ENCODE measurements at places on chromosomes 12 and 14.
A peak's percentile ranks its signal among the peaks of the same experiment; 100 is the strongest.

DNA sequence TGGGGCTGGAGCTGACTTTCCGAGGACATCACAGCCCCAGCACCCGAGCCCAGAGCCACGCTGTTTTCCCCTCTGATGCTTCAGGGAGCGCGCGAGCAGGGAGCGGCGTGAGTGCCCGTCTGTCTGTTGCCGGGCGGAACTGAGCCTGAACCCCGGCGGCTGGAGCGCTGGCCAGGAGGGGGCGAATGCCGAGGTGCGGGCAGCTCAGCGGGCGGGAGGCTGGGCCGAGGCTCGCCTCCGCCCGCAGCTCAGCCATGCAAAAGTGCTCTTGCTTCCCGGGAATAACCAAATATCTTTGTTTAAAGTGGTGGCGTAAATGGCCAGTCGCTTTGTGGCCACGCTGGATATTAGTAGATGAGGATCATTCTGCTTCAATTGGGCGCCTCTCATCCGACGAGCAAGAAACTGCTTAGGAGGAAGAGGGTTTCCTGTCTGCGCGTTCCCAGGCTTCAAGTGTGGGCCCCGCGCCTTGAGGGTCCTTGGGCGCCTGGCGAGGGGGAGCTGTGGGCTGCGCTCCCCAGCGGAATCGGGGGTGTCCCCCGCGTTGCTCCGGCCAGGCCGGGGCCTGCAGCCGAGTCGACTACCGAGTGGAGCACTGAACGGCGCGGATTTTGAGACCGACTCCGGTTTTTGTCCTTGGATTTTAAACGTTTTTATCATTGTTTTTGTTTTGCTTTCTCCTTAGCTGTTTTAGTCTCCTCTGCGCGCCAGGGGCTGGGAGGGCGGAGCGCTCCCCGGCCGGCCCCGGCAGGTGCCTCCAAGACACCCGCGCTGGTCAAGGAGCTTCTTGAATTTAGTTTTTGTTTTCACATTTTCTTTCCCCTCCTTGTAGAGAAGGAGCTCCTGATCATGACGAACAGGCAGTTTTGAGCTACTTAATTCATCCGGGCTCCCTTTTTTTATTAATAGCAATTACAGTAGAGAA is 831 bp upstream of the NKX2-1 start:
- no peak for DNase-seq

DNA sequence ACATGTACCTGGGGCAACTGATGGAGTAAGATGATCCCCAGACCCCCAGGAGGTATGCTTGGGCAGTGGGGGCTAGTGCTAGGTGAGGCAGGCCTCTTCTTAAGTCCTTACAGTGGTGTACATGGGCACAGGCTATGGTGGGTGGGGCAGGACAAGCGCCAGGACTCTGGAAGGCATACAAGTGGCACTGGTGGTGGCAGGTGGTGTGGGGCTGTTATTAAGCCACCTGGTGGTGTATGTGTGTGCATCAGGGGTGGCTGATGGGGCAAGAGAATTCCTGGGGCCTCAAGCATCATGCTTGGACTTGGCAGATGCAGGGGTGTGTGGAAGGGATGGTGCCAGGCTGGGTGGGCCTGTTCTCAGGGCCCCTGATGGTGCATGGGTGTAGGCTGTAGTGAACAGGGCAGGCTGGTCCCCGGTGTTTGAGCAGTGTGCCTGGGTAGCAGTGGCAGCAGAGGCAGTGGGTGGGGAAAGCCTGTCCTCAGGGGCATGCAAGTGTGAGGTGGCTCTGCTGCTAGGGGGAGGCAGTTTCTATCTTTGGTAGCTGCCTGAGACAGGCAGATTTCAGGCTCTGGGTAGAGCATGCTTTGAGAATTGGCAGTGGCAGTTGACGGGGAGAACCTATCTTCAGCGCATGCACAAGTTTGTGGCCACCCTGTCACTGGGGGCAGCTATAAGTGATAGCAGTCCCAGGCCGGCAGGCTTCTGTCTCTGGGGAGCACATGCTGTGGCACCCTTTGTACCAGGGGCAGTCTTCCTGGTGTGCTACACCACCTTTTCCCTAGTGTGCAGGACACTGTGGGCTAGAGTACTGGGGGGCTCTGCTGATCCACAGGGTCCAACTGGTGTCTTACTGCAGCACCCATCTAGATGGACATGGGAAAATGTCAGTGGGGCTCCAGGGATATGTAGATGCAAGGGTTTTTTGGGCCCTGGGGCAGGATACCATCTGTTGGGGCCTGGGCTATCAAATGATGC is 52.6 kb upstream of the ABCD2 start:
- DNase-seq: no peak

- DNase-seq: no peak
Measured at GRCh38 chr14:36515105-36515593, 4.9 kb downstream of the NKX2-1 start.

- DNase-seq: peak; percentile 71
Measured at GRCh38 chr12:92649511-92650227, 53.1 kb upstream of the PLEKHG7 start.

GRCh38 chr14:68939181-68939892 is 39.8 kb downstream of the ACTN1 start:
- no peak for DNase-seq

DNA sequence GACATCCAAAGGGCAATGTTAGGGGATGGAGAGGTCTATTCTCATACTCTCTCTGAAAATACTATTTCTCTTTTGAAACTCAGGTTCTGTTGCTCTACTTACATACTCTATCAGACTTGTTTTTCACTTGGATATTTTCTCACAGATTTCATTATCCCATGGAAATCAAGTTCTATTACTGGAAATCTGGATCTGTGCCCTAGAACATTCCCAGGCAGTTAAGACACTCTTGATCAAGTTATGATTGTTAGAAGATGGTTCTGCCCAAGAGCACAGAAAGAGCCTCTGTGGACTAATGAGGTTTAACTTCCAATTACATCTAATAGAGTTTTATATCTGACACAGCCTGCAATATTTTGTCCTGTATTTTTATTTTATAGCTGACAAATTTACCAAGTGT is 591.0 kb upstream of the ATP2B1 start:
- DNase-seq: no peak

DNA sequence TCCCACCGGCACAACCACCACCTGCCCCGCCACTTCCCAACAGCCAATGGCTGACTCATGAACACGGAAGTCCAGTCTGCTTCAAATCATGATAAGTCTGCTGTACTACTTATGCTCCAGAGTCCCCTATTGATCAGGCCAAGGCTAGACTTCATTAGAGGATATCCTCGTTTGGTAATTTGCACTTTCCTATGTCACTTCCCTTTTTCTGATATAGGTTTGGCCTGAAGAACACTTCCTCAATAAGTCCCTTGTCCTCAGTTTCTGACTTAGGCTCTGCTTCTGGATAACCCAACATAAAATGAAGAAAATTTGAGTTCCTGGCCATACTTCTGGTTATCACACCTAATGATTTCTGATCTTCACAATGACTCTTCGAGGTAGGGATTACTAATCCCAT is 45.3 kb downstream of the IFNG-AS1 start:
- DNase-seq: no peak

DNA sequence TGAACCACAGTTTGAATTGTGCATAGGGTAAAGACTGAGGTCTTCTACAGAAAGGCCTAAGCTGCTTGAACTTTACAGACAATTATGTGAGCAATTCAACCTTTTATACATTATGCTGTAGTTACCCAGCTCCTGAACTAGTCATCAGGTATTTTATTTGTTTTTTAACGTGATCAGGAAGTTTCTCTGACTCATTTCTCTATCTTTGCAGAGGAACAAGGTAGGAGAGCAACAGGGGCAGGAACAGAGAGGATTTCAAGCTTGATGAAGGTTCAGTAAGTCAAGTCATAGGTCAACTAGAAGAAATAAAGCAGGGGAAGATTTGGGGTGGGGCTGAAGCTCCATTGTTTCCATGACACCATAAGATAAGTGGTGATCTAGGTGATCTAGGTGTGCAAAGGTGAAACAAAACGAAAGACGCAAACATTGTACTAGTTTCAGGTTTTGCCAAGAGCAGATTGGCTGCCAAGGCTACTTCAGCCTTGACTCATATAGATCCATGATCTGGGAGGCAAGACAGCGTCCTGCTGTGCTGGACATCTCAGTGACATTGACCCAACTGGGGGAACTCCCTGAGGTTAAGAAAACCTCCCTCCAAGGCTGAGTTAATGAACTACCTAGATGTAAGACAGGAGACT is 198.1 kb downstream of the DAD1 start:
- no peak for DNase-seq

- no peak for DNase-seq
Measured at GRCh38 chr14:101838476-101838875, 77.0 kb downstream of the PPP2R5C start.

- no peak for DNase-seq
Measured at GRCh38 chr12:22399464-22400180, 65.1 kb upstream of the ST8SIA1 start.

DNA sequence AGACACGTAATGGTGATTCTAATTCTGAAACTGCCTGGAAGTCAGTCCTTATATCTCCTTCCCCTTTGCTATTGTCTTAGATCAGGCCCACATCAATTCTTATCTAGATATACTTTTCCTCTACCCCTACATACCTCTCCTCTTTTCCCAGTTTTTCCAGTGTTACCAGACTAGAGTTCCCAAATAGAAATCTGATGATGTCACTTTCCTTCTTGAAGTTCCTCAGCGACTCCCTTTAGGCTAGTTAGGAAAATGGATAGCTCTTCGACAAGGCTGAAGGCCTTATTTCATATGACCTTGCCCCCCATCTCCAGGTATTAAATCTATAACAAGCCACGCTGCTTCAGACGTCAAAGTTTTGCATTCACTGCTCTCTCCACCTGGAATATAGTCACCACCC is 201.1 kb upstream of the ATP2B1 start:
- no peak for DNase-seq

- no peak for DNase-seq
Measured at GRCh38 chr12:16884056-16884455, 278.1 kb upstream of the LMO3 start.

- no peak for DNase-seq
Measured at GRCh38 chr12:39116861-39117260, 211.5 kb upstream of the CPNE8 start.

- DNase-seq: no peak
Measured at GRCh38 chr14:61153431-61153830, 127.7 kb downstream of the TMEM30B start.

GRCh38 chr12:131987552-131987951 is 37.8 kb downstream of the EP400 start:
- DNase-seq: no peak

- no peak for DNase-seq
Measured at GRCh38 chr14:49105956-49106355, 480.2 kb downstream of the RPS29 start.

GRCh38 chr14:84037593-84037992 is 1492.4 kb upstream of the FLRT2 start:
- no peak for DNase-seq

DNA sequence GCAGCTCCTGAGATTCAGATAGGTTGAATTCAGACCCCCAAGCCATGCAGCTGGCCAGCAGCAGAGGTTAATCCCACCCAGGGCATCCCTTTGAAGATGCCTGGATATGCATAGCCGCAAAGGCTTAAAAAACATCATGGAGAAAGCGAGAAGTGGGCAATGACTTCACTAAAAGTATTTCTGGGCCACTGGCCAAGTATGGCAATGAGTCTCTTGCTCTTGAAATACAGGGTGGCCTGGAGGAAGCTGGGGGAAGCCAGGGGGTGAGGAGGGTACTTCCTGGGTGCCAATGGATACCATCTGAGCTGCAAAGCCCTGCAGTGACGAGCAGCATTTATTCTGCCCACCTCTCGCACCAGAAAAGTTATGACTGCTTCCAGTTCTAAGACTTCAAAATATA is 539.3 kb upstream of the TBX3 start:
- no peak for DNase-seq

DNA sequence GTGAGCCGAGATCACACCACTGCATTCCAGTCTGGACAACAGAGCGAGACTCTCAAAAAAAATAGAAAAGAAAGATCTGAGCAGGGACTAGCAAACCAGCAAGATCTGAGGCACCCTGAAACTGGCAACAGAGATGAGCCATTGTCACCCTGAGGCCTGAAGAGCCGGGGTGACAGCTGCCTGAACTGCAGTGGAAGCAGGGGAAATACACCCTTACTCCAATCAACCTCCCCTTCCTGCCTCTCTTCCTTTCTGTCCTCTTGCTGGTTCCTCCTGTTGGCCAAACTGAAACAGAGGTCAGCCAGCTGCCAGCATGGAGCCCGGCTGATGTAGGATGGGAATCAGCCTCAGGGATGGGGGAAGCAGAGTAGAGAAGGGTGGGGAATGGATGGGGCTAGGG is 192.0 kb downstream of the CHST11 start:
- DNase-seq: no peak

- no peak for DNase-seq
Measured at GRCh38 chr12:47707905-47708543, 2.2 kb upstream of the RPAP3 start.

DNA sequence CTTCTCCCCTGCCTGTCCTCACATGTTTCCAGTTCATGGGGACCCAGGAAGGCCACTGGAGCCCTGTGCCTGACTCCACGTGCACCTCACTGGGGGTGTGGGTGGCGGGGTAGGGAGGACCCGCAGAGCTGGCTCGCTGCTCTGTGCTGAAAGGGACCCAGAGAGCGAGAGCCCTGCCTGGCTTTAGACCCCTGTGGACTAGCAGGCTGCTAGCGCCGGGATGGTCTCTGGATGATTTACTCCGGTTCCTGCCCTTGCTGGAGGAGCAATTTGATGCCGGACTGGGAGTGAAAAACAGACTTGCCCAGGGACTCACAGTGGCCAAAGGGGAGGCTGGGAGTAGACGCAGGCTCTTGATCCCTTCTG is 49.0 kb downstream of the NTF3 start:
- DNase-seq: no peak

GRCh38 chr12:133023566-133023965 is 13.7 kb upstream of the ZNF84 start:
- DNase-seq: no peak

DNA sequence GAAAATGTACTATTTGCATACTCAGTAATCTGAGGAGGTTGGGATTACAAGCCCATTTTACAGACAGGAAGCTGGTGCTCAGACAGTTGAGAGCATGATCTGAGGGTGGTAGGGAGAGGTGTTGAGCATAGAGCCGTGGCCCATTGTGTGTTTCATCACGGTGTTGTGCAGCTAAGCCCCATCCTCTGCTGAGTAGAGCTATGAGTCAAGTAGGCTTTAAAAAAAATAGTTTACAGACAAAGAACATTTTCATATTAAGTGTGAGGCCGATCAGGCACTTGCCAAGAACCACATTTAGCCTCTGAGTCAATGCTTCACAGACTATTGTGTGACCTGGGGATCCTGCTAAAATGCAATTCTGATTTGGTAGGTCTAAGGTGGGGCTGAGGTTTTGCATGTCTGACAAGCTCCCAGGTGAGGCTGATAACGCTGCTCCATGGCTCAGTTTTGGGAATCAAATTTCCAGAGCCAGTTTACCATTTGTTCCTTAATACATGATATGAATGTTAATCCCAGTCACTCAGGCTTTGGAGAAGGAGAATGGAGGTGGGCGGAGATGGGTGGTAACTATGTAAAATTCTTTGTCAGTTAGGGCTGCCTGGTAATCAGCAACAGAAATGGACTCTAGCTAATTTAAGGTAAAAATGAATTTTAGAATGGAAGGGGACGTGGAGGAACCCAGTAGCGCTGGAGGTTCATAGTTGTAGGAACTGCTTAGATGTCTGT is 22.2 kb downstream of the ZNF664 start:
- DNase-seq: no peak
